ENCODE measurements at places on chromosomes 12 and 14.
A peak's percentile ranks its signal among the peaks of the same experiment; 100 is the strongest.

DNA sequence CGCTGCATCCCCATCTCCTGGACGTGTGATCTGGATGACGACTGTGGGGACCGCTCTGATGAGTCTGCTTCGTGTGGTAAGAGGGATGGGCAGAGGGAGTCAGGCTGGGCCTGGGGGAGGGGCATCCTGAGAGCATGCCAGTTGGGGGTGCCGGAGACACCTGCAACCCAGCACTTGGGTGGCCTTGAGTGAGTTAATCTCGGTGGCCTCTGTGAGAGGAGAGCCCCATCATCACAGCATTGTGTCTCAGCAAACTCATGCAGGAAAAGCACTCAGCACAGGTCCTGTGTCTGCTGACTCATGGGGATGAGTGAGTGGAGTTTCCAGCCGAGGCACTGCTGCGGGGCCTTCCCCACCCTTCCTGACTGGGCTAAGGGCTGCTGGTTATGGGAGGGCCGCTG lies 19.6 kb upstream of the LRP1-AS start:
- peak; percentile 90 for DNase-seq

DNA sequence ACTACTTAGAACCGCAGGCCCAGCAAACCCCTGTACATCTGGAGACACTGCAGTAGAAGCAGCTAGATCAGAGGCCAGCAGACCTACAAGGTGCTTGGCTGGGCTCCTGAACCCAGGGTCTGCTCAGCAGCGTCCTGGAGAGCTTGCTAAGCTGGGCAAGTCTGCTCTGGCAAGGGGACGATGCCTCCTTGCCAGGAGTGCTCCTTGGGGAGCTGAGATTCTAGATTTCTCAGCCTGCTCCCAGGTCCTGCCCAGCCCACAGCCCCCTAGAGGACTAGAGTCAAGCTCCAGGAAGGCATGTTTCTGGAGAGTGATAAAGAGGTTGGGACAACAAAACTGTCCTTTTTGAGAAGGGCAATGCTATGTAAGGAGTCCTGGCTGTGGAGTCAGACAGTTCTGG lies 60.3 kb downstream of the HSPB8 start:
- DNase-seq: no peak

- DNase-seq: no peak
Measured at GRCh38 chr12:116556964-116557698, 2.0 kb upstream of the MAP1LC3B2 start.

DNA sequence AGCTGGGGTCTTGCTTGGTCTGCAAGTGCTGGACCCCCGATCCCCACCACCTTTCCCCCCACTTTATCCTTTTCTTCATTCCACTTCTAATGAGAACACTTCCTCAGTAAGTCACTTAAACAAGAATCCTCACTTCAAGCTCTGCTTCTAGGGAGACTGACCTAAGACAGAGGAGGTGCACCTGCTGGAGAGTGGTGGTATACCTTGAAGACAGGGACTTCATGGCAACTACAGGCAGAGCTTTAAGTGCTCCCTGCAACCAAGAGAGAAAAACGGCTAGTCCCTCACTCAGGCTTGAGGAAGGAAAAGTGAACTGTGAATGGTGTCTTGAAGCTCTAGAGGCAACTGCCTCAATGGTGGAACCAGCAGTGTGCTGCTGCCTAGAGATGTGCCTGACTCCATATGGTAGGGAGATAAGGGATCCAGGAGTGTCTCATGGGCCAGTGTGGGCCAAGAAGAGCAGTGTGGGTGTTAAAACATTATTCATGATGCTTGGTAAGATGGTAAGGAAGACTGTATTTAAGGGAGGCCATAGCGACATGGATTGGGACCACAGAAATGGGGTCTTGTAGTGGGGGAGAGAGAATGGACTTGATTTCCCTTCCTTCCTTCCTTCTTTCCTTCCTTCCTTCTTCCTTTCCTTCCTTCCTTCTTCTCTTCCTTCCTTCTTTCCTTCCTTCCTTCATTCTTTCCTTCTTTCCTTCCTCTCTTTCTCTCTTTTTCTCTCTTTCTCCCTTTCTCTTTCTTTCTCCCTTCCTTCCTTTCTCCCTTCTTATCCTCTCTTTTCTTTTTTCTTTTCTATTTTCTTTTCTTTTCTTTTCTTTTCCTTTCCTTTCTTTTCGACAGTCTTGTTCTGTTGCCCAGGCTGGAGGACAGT lies 96.2 kb upstream of the NAP1L1 start:
- no peak for DNase-seq

DNA sequence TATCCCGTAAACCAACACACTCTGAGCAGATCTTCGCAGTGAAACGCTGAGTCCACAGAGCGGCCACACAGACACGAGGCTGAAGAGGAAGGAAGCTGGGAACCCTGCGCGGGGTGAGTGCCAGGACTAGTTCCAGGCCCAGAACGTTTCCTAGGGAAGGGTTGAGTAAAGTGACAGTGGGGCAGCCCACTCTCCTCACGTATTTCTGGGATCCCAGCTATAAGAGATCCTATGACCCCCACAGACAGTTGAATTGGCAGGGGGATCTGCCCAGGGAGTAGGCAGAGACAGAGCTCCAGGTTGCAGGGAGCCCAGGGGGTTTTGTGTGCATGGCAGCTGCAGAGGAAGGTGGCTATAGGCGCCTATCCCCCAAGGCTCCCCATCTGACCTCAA lies 51.1 kb downstream of the GTF2A1 start:
- peak; percentile 31 for DNase-seq

GRCh38 chr12:120257041-120257821 lies 8.3 kb downstream of the PXN start:
- DNase-seq: peak; percentile 96

DNA sequence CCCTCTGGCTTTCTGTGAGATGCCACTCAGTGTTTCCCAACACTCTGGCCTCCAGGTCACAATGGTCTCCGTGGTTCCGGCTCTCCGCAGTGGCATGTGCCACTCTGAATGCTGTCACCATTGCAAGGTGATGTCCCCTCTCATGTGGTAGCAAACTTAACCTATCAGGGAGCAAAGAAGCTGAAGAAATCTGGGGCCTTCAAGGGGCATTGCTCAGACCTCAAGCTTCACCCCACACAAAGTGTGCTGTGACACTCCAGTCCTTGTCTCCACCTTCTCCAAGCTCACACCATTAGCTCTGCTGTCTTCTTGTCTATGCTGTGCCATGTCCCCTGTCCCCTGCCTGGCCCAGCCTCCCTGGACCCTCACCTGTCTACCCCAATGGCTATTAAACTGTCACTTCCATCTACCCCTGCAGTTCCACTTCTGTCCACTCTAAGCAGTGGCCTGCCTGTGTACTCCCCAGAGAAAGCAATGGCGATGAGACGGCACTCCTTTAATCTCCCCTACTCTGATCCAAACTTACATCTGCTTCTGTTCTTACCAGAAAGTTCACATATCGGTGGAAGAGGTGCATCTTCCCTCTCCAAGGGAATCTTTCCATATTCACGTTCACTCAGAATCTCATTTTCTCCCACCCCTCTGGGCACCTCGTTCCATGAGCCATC lies 93.7 kb downstream of the DHRS2 start:
- DNase-seq: no peak

Measured in fibroblast of mammary gland (primary cell).